Brain (organoid and tissue), 16 donors: ENCODE measurements at places on chromosomes 12 and 14. TPM values are rescaled to one million over a fixed set of nuclear protein-coding genes. Genes with fewer than 3 reads are reported as not detected.

DNA sequence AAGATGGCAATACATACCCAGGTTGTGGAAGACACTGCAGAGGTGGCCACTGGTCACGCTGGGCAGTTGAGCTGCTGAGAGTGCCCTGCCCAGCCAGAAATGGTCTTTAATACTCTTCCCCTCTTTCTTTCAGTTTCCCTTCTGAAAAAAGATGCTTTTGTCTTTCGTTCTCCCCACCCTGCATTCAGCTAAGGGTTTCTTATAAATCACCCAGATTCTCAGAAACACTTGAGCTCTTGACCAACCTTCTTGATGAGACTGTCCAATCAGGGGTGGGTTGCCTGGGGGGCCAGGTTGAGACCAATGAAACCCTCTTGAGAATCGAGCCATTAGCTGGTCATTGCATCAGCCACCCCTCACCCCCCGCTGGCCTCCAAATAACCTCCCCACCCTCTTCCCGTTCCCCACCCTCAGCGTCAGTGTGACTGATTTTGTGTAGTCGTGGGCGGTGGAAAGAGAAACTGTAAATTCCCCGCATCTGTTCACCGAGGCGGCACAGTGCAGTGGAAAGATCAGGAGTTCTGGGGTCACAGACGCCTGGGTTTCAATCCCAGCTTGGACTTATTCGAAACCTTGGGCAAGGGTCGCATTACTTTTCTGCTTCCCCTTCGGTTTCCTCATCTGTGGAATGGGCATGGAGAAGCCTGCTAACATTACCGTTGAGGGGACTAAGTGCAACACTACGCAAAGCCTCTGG, 52.3 kb downstream of the SLC25A47 start:
- no peak for DNase-seq

PPM1H gene
- polyA plus RNA-seq, result 31.5 TPM

DNA sequence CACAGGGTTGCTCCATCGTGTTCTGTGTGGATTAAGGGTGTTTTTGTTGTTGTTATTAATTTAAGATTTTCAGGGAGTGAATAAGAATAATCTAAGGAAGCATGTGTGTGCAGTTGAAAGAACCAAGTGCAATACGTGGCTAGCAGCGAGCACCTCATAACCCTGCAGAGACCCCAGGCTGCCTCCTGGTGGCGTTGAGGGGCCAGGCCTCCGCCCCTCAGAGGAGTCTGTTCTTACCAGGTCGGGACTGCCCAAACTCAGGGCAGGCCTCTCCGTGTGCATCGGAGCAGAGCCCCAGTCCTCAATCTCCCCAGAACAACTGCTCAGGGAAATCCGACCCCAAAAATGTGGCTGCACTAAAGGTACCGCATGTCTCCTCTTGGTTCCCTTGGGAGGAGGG, 36.8 kb downstream of the IL31 start:
- no peak for DNase-seq

DNA sequence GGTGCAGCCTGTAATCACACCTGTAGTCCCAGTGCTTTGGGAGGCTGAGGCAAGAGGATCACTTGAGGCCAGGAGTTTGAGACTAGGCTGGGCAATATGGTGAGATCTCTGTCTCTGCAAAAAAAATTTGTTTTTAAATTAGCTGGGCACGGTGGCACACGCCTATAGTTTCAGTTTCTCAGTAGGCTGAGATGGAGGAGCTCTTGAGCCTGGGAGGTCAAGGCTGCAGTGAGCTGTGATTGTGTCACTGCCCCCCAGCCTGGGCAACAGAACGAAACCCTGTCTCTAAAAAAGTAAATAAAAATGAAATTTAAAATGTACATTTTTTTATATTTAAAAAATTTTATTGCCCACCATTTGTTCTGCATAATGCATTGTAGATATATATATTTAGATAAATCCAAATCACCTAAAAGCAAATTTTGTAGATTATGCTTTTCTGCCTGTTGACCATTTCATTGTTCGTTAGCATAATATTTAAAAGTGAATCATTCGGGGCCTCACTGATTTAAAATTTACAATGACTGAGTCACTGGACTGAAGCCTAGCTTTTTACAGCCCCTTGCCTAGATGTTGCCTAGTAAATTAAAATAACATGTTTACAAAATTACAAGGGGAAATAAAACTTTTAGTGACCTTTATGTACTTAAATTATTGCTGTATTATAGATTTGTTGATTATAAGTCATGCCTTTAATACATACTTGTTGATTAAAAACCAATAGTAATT, 87.9 kb downstream of the USP15 start:
- DNase-seq, result no peak

SERPINA1 gene
- polyA plus RNA-seq, result 5.7 TPM
